ENCODE measurements at places on chromosomes 4 and X.

DNA sequence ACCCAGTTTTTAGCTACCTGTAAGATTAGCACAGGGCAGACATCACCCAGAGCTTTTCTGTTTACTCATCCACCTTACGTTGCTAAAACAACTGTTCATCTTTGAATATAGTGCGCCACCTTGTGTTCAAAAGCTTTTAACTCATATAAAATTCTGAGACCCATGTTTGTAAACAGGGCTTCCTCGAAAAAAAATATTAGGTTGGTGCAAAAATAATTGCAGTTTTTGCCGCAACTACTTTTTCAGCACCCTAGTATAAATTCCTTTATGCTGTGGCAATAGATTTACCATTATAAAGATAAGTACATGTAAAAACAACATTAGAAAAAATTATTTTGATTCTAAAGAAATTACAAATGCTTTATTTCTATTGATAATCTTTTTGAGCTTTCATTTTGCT is 147.9 kb downstream of the LRBA start:
- H3K36me3 ChIP-seq, result peaks cover 2% of the 10 kb centered on the region
- H3K27me3 ChIP-seq, result no peaks in the 10 kb centered on the region
- H3K4me1 ChIP-seq, result no peaks in the 10 kb centered on the region
- peak; percentile 67 for DNase-seq
- H3K27ac ChIP-seq, result no peak overlapping the region

- no peaks in the 10 kb centered on the region for H3K4me1 ChIP-seq
- H3K27me3 ChIP-seq, result no peaks in the 10 kb centered on the region
- H3K27ac ChIP-seq, result no peak overlapping the region
- H3K36me3 ChIP-seq, result no peaks in the 10 kb centered on the region
- DNase-seq, result no peak
These were observed 201.4 kb downstream of the CCNG2 start for GRCh38 chr4:77358315-77358928.

GRCh38 chr4:100533741-100534140 is 15.9 kb upstream of the EMCN start:
- no peak overlapping the region for H3K27ac ChIP-seq
- peaks cover 19% of the 10 kb centered on the region for H3K4me1 ChIP-seq
- H3K27me3 ChIP-seq, result peaks cover 7% of the 10 kb centered on the region
- DNase-seq, result no peak
- H3K4me3 ChIP-seq, result no peak overlapping the region
- no peaks in the 10 kb centered on the region for H3K36me3 ChIP-seq

- no peak overlapping the region for H3K27ac ChIP-seq
- no peaks in the 10 kb centered on the region for H3K4me1 ChIP-seq
- no peaks in the 10 kb centered on the region for H3K36me3 ChIP-seq
- H3K27me3 ChIP-seq, result peaks cover 1% of the 10 kb centered on the region
These were observed 124.5 kb upstream of the GIMD1 start for GRCh38 chr4:106493086-106493485.

GRCh38 chr4:15232366-15233263 is 195.2 kb upstream of the C1QTNF7 start:
- H3K4me1 ChIP-seq, result peaks cover 35% of the 10 kb centered on the region
- H3K36me3 ChIP-seq, result no peaks in the 10 kb centered on the region
- H3K27ac ChIP-seq, result no peak overlapping the region
- no peak for DNase-seq
- H3K27me3 ChIP-seq, result peaks cover 1% of the 10 kb centered on the region

DNA sequence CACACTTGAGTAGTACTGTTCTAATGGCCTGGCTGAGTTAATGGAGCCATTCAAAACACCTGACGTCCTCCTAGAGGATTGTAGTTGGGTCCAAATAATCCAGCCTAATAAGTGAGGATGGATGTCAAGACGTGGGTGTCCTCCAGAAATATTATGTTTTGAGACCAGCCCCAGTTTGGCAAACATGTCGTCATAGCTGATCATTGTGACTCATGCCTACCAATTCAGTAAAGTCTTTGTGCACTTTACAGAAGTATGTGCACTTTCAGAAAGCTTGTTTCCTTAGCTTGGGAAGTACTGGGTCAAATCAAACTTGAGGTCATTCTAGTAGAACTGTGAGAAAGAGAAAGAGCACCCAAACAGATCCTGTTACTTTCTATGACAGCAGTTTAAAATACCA is 37.6 kb upstream of the GLRA2 start:
- no peak overlapping the region for H3K4me3 ChIP-seq
- peaks cover 3% of the 10 kb centered on the region for H3K4me1 ChIP-seq
- H3K27me3 ChIP-seq, result peaks cover 5% of the 10 kb centered on the region
- H3K27ac ChIP-seq, result no peak overlapping the region

GRCh38 chr4:188308142-188308541 is 168.9 kb downstream of the TRIML1 start:
- no peak for DNase-seq
- H3K27ac ChIP-seq, result no peak overlapping the region
- no peaks in the 10 kb centered on the region for H3K27me3 ChIP-seq
- H3K36me3 ChIP-seq, result no peaks in the 10 kb centered on the region
- H3K4me3 ChIP-seq, result no peak overlapping the region

GRCh38 chr4:173171987-173172386 is 3.4 kb downstream of the GALNT7 start:
- H3K4me1 ChIP-seq, result peaks cover 47% of the 10 kb centered on the region
- no peak for DNase-seq
- peaks cover 3% of the 10 kb centered on the region for H3K27me3 ChIP-seq
- no peak overlapping the region for H3K27ac ChIP-seq
- H3K36me3 ChIP-seq, result no peaks in the 10 kb centered on the region

- peaks cover 6% of the 10 kb centered on the region for H3K27me3 ChIP-seq
- DNase-seq, result no peak
- H3K27ac ChIP-seq, result no peak overlapping the region
- no peaks in the 10 kb centered on the region for H3K4me1 ChIP-seq
- H3K4me3 ChIP-seq, result no peak overlapping the region
- no peaks in the 10 kb centered on the region for H3K36me3 ChIP-seq
These were observed 23.0 kb upstream of the DHX15 start for GRCh38 chr4:24607334-24607733.

DNA sequence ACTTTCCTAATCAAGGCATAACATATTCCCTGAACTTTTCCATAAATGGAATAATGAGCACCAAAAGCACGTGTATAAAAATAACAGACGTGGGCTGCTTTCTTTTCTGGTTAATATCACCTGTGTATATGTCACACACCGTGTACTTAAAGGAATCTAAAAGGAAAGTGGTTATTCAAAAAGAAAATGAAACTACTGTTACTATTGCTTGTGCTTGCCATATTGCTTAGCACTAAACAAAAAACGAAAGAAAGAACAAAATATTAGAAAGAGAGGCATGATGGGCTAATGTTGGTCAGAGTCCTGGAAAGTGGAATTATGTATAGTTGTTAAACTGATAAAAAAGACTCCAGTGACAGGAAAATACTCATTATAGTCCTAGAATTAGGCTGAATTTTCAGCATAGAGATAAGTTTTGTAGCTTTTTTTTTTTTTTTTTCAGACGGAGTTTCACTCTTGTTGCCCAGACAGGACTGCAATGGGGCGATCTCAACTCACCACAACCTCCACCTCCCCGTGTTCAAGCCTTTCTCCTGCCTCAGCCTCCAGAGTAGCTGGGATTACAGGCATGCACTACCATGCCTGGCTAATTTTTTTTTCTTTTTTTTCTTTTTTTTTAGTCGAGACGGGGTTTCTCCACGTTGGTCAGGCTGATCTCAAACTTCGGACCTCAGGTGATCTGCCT is 123.2 kb downstream of the PABPC4L start:
- no peak overlapping the region for H3K27ac ChIP-seq
- DNase-seq, result no peak
- H3K4me3 ChIP-seq, result no peak overlapping the region
- no peaks in the 10 kb centered on the region for H3K36me3 ChIP-seq
- H3K4me1 ChIP-seq, result no peaks in the 10 kb centered on the region

DNA sequence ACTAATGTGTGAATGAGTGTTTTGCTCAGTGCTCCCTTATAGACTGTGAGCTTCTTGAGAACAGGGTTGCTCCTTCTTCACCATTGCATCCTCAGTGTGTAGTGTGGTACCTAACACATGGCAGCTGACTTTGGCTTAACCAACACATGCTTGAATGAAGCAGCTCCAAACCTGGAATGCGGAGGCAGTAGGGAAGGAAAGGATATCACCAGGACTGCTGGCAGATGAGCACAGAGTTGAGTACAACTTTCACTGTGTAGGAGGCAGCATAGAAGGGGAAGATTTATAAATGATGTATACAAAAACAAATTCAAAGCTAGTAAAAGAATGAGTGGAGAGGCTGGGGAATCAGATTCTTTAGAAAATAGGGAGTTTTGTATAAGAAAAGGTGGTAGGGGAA is 174.3 kb downstream of the SLIT2 start:
- H3K27me3 ChIP-seq, result peaks cover 1% of the 10 kb centered on the region
- no peak for DNase-seq
- H3K36me3 ChIP-seq, result no peaks in the 10 kb centered on the region
- H3K4me3 ChIP-seq, result no peak overlapping the region
- H3K4me1 ChIP-seq, result no peaks in the 10 kb centered on the region
- no peak overlapping the region for H3K27ac ChIP-seq

DNA sequence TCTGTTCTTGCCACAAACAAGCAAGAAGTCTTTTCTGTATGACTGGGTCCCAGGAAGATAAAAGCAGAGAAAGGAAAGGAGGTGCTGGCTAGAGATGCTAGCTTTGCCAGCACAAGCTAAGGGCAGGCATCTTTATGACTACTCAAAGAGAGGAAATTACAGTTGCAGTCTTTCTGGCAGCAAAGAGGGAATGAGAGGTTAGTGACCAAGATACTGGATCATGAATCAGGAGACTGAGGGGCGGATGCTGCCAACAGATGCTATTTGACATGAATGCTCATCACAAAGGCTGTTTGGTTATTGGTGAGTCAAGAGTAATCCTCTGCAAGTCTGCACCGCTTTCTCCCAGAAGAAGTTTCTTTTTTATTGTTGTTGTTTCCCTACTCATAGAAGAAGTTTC is 5.5 kb upstream of the XIAP start:
- H3K36me3 ChIP-seq, result no peaks in the 10 kb centered on the region
- H3K4me3 ChIP-seq, result no peak overlapping the region
- H3K27me3 ChIP-seq, result peaks cover 11% of the 10 kb centered on the region
- no peak overlapping the region for H3K27ac ChIP-seq
- peaks cover 8% of the 10 kb centered on the region for H3K4me1 ChIP-seq

GRCh38 chrX:38898261-38898660 is 97.0 kb downstream of the MID1IP1 start:
- DNase-seq, result no peak
- H3K36me3 ChIP-seq, result no peaks in the 10 kb centered on the region
- H3K27ac ChIP-seq, result no peak overlapping the region

GRCh38 chr4:48028696-48029095 is 12.1 kb downstream of the NIPAL1 start:
- H3K4me1 ChIP-seq, result peaks cover under 1% of the 10 kb centered on the region
- H3K27ac ChIP-seq, result no peak overlapping the region
- no peaks in the 10 kb centered on the region for H3K36me3 ChIP-seq

- no peaks in the 10 kb centered on the region for H3K27me3 ChIP-seq
- H3K4me3 ChIP-seq, result no peak overlapping the region
- H3K36me3 ChIP-seq, result no peaks in the 10 kb centered on the region
- DNase-seq, result no peak
- no peak overlapping the region for H3K27ac ChIP-seq
These were observed 1409.9 kb upstream of the PCDH7 start for GRCh38 chr4:29310252-29310651.

GRCh38 chrX:103063918-103064434 is at the start of gene BEX1:
TSS of gene BEX1 (minus strand) at chrX:103064171. CDS start at chrX:103063274, 897 bp downstream.
- H3K27ac ChIP-seq, result no peak within 1 kb of the TSS
- H3K4me1 ChIP-seq, result no peaks in the 10 kb centered on the region
- no peaks in the 10 kb centered on the region for H3K36me3 ChIP-seq
- H3K4me3 ChIP-seq, result no peak within 1 kb of the TSS

DNA sequence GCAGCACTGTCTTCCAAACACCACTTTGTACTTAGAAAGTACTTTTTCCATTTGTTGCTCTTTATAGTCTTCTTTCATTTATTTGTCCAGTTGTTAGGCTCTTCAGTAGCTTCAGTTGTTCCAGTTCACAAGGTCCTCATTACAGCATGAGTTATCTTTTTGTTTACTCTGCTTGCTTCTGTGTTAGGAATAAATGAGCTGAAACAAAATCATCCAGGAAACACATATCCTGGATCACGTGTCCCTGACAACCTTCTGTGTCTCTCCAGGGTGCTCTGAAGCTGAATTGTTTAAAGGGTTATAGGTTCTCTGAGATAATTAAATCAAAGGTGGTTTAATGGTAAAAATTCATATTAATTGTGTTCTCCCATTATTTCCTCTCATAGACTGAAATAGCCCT is 19.9 kb upstream of the KLHL8 start:
- H3K27ac ChIP-seq, result no peak overlapping the region
- H3K4me3 ChIP-seq, result no peak overlapping the region
- peaks cover 5% of the 10 kb centered on the region for H3K27me3 ChIP-seq
- no peak for DNase-seq

DNA sequence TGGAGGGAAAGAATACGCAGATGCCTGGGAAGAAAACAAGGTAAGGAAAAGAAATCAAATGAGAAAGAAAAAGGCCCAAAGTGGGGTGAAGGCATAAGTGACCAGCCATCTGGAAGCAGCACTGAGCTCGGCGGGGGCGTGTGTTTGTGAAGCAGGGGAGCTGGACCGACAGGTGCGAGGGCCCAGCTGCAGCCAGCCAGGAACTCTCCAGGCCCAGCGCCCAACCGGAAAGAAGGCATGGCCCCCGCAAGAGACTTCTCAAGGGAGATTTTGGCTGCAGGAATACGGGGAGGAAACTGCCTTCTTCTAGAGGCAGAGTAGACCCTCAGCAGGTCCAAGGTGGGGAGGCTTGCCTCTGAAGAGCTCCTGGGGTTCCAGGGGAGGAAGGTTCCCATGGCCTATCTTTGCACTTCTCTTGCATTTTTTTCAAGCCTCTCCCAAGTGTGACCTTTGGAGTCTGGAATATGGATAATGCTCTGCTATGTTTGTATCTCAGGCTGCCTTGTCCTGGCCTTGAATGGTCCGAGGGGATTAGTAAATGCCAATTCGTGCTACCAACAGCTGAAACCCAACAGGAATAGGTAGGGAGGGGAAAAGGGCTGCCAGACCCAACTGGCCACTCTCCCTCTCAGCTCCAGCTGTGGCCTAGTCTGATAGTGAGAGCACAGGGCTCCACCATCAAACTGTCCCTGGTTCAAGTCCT is 10.8 kb upstream of the CITED1 start:
- DNase-seq, result no peak
- H3K4me1 ChIP-seq, result no peaks in the 10 kb centered on the region
- H3K4me3 ChIP-seq, result no peak overlapping the region

GRCh38 chr4:61049018-61049417 is 151.1 kb upstream of the ADGRL3 start:
- no peak for DNase-seq

DNA sequence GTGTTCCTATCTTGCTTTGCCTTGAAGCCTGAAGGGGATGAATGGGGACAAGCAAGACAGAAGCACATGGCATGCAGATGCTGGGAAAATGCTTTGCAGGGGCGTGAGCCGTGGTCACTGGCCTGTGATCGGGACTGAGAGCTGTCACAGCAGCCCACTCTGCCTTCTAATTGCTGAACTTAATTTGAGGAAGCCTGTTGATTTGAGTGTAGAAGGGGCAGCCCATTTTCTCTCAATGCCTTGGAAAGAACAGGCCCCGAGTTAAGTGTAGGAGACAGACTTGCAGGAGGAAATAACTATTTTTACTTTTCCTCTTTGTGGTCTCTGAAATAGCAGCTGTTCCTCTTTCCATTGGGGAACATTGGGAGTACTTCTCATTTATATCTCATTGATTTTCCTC is 26.1 kb upstream of the TBC1D1 start:
- H3K4me1 ChIP-seq, result no peaks in the 10 kb centered on the region
- peaks cover 27% of the 10 kb centered on the region for H3K36me3 ChIP-seq
- no peak overlapping the region for H3K4me3 ChIP-seq
- DNase-seq, result no peak
- no peaks in the 10 kb centered on the region for H3K27me3 ChIP-seq

GRCh38 chr4:37988670-37989069 is 28.5 kb downstream of the PTTG2 start:
- H3K4me1 ChIP-seq, result peaks cover 18% of the 10 kb centered on the region
- no peak overlapping the region for H3K4me3 ChIP-seq
- H3K27ac ChIP-seq, result no peak overlapping the region
- H3K36me3 ChIP-seq, result no peaks in the 10 kb centered on the region
- no peaks in the 10 kb centered on the region for H3K27me3 ChIP-seq

Data from immature natural killer cell (primary cell).